ENCODE measurements at places on chromosomes 3 and 15. TPM values are rescaled to one million over a fixed set of nuclear protein-coding genes. Genes with fewer than 3 reads are reported as not detected.

DNA sequence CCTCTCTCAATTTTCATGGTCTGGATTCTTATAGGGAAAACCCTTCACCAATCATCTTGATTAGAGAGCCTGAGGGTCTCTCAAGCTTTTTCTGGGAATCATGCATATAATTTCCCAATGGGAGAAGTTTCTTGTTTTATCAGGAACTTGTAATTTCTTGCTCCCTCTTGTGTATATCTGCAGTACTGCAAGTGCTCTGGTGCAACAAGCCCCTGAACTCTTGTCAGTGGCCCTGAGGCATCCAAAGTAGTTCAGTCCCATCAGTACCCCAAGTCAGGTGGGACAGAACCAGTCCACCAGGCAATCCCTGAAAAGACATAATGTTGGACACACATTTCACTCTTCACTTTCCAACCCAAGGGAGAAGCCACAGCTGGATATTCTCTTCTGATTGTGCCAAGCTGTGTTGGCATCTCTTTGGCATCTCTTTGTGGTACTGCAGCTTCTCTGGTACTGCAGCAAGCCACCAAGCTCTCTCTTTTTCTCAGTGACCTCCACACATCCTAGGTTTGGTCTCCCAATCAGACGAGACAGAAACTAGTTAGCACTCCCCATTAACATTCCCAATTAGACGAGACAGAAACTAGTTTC is 214.5 kb downstream of the ZIC4 start:
- no peak for DNase-seq

- no peak for DNase-seq
These were observed 326.6 kb upstream of the RGMA start for GRCh38 chr15:93415576-93415975.

DNA sequence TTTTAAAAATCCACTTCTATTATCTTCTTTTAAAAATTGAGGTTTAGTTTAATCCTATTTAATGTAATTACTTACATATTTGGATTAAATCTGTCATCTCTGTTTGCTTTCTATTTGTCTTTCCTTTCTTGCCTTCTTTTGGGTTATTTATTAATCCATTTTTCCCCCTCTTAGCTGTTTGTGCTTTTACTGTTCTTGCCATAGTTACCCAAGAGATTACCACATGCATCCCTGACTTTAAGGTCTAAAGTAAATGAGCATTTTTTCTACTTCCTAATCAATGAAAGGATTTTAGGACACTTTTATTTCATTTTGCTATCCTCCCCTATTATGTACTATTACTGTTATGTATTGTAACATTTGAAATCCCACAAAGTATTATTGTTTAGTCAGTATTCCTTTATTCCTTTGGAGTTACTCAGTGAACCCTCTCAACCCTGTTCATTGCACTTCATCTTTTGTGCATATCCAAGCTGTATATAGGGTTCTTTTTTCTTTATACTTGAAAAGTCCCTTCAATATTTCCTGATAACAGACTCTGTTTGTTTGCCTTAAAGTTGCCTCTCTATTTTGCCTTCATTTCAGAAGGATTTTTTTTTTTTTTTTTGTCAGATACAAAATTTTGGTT is 62.7 kb downstream of the MEF2A start:
- no peak for DNase-seq

The ADAMTS17 gene
- polyA plus RNA-seq: 2.3 TPM
